Suppressor macrophage treated with lipopolysaccharide for 1 hour (primary cell): ENCODE measurements at places on chromosomes 13 and 19.

DNA sequence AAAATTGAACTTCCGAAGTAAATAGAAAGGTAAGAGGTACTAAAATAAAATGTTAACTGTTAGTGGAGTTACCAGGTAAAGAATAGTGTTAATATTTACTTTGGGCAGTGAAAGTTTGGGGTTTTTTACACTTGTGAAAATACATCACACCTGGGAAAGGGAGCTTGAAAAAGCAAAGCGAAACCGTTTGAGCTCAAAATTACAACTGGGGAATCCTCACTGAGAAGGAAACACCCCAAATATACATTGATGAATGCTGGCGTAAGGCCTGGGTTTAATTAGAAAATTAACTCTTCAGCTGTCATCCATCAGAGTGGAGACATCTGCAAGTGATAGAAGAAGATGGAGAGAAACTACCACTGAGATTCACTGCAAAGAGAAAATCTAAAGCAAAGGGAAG is 1153.0 kb downstream of the SLITRK5 start:
- DNase-seq, result no peak

GRCh38 chr13:91456837-91457236 is 58.4 kb downstream of the GPC5 start:
- no peak for DNase-seq

GRCh38 chr13:78978381-78978998 is 319.5 kb upstream of the OBI1 start:
- DNase-seq, result peak; percentile 75

DNA sequence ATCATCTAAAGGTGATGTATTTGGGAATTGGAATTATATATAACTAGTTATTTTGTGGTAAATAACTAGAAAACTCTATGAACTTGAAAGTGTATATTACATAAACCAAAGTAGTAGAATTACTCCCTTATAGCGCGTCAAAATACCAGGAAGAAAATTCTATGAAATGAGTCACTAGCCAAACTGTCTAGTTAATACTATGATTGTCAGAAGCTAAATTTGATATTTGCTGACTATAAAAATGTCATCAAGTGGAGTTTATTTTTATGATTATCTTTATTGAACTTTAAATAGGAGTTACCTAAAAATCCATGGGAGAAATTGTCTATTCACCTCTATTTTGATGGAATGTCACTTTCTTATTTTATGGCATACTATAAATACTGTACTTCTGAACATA is 100.6 kb downstream of the RNF17 start:
- no peak for DNase-seq
